ENCODE measurements at places on chromosomes 6 and 20.

- DNase-seq = peak; percentile 50
Measured at GRCh38 chr6:7137335-7138045, 29.7 kb downstream of the RREB1 start.

DNA sequence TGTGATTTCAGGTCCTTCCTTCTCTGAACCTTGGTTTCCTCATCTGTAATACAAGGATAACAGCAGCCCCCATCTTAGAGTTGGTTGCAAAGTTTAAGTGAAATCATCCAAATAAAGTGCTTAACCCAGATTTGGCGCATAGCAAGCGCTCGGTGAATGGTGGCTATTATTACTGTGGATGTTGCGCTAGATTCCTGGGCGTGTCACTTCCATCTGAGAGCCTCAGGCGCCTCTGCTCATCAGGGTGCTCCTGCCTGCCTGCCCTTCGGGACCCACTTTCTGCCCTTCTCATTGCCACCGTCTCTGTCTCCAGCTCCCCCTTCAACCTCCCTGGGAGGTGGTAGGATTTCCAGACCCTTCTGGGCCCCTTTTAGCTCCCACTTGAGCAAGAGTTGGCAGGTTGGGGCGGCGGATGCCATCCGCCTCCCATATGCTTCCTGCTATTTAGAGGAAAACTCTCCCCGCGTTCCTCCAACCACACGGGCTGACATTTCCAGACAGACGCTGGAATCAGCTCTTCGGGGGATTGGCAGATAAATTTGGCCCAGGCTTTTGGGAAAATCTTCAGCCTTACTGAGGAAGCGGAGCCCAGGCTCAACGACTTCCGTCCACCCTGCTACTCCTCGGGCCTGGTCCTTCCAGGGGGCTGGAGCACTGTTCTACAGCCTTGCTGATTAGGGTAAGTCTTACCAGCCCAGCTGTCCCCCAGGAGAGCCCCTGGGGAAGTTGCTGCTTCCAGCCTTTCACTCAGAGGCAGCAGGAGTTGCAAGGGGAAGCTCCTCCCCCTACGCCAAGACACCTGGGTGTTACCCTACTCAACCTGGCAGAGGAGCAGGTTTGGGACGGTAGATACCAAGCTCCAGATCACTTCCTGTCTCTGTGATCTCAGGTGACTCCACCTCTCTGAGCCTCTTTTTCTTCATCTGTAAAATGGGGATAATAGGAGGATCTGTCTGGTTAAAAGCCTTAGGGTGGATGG is 71.5 kb downstream of the DLGAP4 start:
- no peak for DNase-seq

GRCh38 chr6:1423578-1423977 is 34.2 kb downstream of the FOXF2 start:
- no peak for DNase-seq

- DNase-seq = no peak
Measured at GRCh38 chr6:12232821-12233220, 57.3 kb upstream of the EDN1 start.

- DNase-seq = no peak
Measured at GRCh38 chr6:169174516-169175359, 78.9 kb downstream of the THBS2 start.

DNA sequence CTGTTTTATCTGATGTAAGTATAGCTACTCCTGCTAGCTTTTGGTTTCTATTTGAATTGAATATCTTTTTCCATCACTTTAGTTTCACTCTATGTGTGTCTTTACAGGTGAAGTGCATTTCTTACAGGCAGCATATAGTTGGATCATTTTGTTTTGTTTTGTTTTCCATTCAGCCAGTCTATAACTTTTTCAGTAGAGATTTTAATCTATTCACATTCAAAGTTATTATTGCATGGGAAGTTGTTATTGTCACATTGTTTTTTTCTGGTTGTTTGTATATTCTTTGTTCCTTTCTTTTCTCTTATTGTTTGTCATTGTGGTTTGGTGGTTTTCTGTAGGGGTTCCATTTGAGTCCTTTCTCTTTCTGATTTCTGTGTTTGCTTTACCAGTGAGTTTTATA is 151.2 kb downstream of the PDE10A start:
- DNase-seq = no peak

GRCh38 chr6:12297363-12298016 is 7.3 kb downstream of the EDN1 start:
- DNase-seq = no peak

GRCh38 chr6:24927277-24927955 is 8.3 kb downstream of the RIPOR2 start:
- no peak for DNase-seq

DNA sequence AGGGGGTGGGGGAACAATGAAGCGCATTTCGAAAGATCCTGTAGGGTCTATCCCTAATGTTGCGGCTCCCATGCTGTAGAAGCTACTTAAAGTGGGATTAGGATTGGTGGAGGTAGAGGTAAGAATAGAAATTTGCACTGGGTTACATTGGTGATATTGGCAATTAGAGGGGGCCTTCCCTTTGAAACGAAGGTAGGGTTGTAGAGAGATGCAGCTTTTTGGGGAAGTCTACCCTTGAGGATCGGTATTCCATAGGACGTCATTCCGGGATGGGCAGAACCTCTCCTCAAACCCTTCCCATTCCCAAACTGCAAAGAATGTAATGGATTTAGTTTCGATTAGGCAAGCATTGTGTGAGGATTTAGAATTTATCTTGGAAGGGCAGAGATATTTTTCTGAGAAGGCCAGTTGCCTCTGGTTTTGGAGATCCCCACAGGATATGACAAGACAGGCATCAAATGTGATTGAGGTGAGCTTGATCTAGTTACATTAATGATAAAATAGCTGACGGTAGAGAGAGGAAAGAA is 5.4 kb upstream of the ZNFX1 start:
- DNase-seq = no peak

GRCh38 chr6:149393002-149393679 is 6.9 kb upstream of the SUMO4 start:
- DNase-seq = no peak

DNA sequence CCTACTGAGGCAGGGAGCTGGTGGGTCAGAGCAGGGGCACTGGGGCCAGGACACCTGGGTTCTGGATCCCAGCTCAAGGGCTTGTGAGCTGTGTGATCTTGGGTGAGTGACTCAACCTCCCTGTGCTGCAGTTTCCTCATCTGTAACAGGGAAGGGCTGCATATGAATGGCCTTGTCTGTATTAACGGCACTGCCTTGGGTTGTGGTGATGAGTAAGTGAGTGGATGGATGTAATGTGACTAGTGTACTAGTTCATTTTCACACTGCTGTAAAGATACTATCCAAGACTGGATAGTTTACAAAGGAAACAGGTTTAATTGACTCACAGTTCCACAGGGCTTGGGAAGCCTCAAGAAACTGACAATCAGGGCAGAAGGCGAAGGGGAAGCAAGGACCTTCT is 233.5 kb downstream of the TAF4 start:
- no peak for DNase-seq

GRCh38 chr6:46998436-46999017 is 43.6 kb downstream of the ADGRF1 start:
- DNase-seq = no peak

- DNase-seq = no peak
Measured at GRCh38 chr20:41076776-41077175, 48.2 kb downstream of the TOP1 start.

DNA sequence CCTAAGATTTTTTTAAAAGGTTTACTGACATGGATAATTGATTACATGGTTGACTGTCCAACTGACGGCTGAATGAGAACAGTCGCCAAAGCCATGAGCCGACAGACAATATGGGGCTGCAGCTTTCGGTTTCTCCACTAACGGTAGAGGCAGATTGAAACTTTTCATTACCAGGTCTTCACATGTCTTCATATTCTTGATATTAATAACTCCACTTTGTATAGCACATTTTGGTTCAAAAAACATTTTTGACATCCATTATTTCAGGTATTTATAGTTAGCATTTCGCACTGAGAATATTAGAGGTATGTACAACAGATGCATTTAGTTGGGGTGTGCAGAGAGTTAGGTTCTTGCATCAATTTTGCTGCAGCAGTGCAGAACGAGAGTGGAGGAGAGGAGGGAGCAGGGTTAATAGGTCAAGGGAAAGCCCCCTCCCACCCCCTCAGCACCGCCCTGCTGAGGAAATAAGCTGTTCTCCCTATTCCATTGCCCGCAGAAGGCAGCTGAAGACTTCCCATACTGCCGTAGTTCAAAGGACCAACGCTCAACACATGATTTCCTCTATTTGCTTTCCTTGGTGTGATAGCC is 73.6 kb upstream of the ADTRP start:
- no peak for DNase-seq

DNA sequence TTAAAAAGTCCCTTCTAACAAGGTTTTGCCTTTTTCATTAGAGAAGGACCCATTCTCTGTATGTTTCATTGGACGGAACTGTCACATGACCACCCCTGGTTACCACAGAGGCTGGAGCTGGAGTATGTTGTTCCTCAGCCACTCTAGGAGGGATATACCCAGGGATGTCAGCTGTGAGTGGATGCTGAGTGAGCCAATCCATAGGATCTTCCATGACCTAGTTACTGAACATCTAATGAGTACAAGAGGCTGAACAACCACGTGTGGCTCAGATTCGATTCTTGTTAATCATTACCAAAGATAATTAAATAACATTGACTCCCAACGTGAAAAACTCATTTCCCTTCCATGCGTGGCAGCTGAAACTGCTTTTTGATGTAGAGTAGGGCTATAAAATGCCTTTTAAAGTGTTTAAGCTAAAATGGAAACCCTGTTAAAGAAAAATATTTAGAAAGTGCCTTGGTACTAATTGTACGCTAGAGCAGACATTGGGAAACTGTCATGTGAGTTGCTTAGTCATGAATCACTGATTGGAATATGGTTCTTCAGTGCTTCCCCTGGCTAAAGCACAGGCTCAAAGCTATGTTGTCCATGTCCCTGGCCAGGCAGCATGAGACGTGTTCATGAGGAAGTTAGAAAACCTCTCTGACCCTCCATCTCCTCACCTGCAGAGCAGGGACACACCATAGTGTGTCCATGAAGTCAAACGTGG is 256.1 kb downstream of the ZNF217 start:
- no peak for DNase-seq

GRCh38 chr6:41561416-41561815 is 15.2 kb downstream of the FOXP4 start:
- no peak for DNase-seq

DNA sequence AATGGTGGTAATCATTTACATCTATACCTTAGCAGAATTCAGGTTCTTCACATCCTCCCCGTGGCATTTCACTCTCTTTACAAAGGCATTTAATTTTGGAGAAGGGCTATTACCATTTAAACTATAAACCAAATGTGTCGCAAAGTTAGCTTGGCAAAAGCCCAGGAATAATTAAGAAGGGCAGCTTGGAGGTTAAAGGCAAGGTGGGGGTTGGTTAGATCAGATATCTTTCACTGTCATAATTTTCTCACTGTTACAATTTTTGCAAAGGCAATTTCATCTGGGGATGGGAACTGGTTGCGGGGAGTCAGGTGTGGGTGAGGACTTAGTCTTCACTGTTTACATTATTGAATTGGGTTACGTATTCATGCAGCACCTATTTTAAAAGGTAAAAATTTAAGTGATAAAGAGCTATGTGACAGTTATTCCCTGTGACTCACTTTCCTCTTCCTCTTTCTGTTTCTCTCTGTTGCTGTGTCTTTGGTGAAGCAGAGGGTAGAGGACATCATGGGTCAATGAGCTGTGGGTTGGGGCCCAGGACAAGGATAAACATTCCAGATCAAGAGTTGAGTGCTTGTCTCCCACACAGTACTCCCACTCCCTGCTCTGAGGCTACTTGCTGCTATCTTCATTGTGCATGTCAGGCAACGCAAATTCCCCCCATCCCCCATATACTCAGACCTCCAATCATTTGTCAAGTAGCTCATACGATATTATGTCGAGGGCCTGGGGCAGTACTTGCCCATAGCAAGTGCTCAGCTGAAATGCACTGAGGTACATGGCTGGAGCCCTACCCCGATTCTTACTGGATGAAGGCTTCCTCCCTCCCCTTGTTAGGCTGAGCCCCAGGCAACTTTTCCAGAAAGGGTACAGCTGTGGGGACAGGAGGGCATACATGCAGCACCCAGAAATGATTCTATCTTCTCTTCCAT is 223.1 kb upstream of the MYLIP start:
- no peak for DNase-seq

DNA sequence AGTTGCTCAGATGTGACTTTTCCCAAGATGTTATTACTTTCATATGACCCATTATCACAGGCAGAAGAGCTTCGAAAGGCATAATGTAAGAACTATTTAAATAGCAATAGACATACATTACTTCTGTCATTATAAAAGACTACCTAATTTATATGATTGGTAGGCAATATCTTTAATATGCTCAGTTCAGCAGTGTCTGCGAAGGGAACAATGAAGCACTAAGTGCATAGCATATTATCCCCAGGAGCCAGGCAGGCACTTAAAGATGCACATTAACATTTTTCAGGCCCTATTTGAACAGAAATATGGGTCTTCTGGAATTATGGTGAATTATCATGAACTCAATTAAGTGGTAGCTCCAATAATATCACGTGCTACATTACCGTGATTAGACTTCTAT is 217.8 kb downstream of the EPM2A start:
- DNase-seq = no peak

DNA sequence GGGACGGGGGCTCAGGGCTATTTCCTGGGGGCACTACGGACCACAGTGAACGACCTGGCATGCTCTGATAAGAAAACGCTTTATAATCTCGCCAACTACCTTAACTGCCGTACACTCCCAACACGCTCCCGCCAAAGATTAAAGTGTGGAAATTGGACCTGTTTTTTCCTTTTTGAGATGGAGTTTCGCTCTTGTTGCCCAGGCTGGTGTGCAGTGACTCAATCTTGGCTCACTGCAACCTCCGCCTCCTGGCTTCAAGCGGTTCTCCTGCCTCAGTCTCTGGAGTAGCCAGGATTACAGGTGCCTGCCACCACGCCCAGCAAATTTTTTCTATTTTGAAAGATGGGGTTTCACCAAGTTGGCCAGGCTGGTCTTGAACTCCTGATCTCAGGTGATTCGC is 346 bp upstream of the SLC44A4 start:
- DNase-seq = no peak

GRCh38 chr6:34587851-34588250 is 31.7 kb upstream of the SPDEF start:
- no peak for DNase-seq

DNA sequence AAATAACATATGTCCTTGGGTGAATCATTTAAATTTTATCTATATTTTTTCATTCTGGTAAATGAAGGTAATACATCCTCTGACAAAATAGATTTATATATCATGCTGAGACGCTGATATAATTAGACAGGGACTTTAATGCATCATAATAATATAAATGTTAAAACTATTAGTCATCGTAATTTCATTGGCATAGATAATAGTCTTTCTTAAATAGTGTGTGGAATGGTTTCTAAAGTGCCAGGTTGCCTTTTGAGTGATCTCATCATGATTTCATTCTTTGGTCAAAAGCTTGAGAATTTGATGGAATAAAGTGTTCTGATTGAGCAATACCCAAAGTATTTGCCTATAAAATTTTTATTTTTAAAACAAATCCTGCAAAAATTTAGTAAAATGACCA is 43.2 kb upstream of the BMP5 start:
- DNase-seq = no peak

- DNase-seq = peak; percentile 21
Measured at GRCh38 chr6:44431118-44431725, 43.7 kb downstream of the CDC5L start.

GRCh38 chr6:108565091-108565766 is 4.5 kb downstream of the FOXO3 start:
- no peak for DNase-seq
